Stimulated activated CD4-positive, alpha-beta T cell treated with anti-CD3 and anti-CD28 coated beads, Interleukin-4, amount 100 ng/mL, for 4 hours (primary cell): ENCODE measurements at places on chromosomes 4 and X.

- DNase-seq, result peak; percentile 1
Measured at GRCh38 chrX:137194164-137194563, 160.4 kb upstream of the GPR101 start.

GRCh38 chr4:127747883-127748282, 17.7 kb downstream of the SLC25A31 start:
- no peak for DNase-seq

GRCh38 chr4:106287353-106287969, 28.5 kb downstream of the TBCK start:
- no peak for DNase-seq

- no peak for DNase-seq
Measured at GRCh38 chr4:110867251-110867960, 244.5 kb upstream of the PITX2 start.

DNA sequence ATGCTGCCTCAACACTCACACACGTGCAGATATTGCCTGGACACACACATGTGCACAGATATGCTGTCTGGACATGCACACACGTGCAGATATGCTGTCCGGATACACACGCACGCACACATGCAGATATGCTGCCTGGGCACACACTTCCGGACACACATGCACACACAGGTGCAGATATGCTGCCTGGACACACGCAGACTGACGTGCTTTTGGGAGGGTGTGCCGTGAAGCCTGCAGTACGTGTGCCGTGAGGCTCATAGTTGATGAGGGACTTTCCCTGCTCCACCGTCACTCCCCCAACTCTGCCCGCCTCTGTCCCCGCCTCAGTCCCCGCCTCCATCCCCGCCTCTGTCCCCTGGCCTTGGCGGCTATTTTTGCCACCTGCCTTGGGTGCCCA, 14.7 kb downstream of the FGFRL1 start:
- peak; percentile 20 for DNase-seq

- no peak for DNase-seq
Measured at GRCh38 chrX:81202943-81203342, 1.0 kb downstream of the SH3BGRL start.

DNA sequence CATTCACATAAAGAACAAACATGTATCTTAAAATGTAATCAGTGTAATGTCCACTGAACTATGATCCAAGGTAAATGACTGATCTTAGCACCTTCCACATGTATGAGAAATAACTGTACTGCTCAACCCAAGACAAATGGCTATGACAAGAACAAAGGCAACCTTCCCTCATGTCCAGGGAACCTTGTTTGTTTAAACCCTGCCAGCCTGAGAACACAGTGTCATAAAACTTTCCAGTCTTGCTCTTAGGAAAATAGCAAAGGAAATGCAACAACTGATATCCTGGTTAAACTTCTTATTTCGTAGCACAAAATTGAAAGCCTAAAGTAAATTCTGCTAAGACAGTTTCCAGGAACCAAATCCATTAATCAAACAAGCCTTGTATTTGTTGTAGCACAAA, 494.3 kb downstream of the IL15 start:
- no peak for DNase-seq

GRCh38 chrX:155009994-155010472, 12.5 kb downstream of the F8 start:
- no peak for DNase-seq

DNA sequence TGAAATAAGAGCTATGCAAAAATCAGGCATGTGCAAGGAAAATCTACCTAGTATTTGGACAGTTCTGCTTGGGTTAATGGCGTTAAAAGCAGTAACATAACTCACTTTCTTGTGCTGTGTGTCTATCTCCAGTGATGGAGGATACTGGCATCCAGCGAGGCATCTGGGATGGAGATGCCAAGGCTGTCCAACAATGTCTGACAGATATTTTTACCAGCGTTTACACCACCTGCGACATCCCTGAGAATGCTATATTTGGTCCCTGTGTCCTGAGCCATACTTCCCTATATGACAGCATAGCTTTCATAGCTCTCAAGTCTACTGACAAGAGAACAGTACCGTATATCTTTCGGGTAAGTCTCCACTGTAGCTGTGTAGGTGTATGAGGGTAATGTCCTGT, 2.6 kb downstream of the PRDM8 start:
- no peak for DNase-seq

DNA sequence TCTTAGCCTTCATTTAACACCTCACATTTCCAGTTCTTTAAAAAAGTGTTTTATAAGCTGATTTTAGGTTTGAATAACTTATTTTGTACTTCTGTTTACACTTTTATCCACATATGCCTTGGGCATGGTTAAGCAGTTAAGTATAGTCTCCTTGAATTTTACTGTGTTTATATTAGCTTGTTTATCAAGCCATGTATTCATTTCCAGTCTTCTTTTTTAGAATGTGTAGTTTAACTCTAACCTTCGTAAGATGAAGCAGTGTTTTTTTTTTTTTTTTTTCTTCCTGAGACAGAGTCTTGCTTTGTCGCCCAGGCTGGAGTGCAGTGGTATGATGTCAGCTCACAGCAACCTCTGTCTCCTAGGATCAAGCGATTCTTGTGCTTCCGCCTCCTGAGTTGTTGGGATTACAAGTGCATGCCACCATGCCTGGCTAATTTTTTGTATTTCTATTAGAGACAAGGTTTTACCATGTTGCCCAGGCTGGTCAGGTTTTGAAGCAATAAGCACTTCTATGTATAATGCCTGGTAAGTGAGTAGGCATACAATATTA, 42.5 kb downstream of the BMP2K start:
- DNase-seq, result no peak
